ENCODE measurements at places on chromosomes 2 and 18.

GRCh38 chr18:56995579-56996188, 151.2 kb upstream of the BOD1L2 start:
- DNase-seq = no peak

- no peak for DNase-seq
Observed at GRCh38 chr2:52386433-52387030, 1354.6 kb upstream of the NRXN1 start.

GRCh38 chr2:150885236-150885635, 376.4 kb downstream of the RBM43 start:
- no peak for DNase-seq

- no peak for DNase-seq
Observed at GRCh38 chr2:100344433-100344832, 22.1 kb upstream of the LONRF2 start.

DNA sequence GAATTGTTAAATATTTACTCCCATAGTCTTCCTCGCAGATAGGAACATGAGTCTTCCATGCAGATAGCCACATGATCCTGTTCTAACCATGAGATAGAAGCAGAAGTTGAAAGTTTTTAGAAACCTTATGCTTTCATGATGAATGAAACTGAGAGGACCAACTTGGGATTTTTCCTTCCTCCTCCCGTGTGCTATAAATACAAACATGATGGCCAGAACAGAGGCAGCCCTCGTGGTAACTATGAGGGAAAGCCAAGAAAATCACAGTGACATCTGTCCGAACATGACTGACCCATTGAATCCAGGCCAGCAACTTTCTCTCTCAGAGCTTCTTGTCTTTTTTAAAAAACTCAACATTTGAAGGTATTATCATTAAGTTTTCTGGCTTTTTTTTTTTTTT, 78.5 kb downstream of the ACAA2 start:
- DNase-seq = no peak

DNA sequence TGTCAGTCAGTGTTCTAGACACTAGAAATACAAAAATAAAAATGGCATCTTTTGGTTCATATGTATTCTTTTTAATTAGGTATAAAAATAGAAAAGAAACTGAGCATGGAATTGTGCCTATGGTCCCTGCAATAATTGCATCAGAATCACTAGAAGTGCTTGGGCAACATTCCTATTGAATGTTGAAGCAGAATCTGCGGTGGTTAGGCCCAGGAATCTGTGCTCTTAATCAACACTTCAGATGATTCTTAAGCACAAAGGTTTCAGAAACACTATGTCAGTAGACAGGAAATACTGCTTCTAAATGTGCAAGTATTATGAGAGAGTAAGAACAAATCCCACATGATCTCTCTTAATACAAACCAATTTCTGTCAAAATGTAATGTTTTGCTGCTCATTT, 20.3 kb upstream of the RBBP8 start:
- DNase-seq = no peak

GRCh38 chr18:12295389-12296086, 12.5 kb upstream of the TUBB6 start:
- DNase-seq = no peak

DNA sequence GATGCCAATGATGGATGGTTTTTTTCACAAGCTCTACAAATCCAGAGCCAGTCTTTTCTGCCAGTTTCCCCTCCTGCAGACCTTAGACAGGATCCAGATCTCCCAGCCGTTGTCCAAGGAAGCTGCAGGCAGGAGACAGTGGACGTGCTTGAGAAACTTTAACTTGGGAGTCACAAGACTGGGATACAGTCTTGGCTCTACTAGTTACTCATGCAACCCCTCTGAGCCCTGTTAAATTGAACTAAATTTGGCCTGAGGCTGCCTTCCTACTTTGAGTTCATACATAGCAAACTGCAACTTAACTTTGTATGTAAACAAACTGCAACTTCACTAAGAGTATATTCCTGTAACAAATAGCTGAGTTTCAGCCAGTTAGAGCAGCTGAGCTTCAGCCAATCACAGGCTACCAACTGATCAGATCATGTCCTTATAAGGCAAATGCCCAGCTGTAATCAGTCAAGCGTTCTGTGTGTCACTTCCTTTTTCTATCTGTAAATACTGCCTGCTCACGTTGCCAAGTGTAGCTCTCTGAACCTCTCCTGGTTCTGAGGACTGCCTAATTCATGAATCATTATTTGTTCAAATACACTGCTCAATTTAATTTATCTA, 140.9 kb downstream of the CAPN13 start:
- no peak for DNase-seq

- DNase-seq = no peak
Observed at GRCh38 chr2:23273786-23274185, 111.2 kb upstream of the KLHL29 start.

DNA sequence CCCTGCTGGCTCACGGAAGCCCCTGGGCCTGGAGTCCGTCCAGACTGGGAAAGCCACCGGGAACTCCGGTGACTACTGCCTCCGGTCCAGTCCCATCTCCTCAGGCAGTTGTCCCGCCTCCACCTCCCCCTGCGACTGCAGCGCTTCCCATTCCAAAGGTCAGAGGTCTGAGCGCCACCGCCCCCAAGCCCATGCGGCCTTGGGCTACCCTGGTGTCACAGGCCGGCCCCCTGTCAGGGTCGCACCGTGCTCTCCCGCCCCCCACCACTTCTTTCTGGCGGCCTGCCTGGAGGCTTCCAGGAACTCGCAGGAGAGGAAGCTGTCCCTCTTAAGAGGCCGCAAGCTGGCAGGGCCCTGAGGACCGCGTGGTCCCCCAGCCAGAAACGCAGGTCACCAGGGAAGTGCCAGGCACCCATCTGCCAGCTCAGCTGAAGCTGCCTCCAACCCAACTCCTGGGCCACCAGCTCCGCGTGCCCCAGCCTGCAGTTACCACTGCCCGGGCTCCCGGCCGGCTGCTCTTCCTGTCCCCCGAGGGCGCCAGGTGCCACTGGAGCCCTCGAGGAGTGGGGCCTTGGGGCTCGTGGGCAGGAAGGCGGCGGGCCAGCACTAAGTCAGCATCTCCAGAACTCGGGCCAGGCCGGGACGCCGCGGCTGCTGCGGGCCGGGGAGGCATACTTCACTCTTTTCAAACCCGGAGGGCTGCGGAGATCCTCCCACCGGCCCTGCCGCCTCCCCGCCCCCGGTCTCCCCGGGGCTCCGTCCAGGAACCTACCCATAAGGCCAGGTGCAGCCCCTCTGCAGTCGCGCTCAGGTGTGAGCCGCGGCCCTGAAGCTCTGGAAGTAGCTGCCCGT, 83.3 kb upstream of the POMC start:
- DNase-seq = peak; percentile 56

DNA sequence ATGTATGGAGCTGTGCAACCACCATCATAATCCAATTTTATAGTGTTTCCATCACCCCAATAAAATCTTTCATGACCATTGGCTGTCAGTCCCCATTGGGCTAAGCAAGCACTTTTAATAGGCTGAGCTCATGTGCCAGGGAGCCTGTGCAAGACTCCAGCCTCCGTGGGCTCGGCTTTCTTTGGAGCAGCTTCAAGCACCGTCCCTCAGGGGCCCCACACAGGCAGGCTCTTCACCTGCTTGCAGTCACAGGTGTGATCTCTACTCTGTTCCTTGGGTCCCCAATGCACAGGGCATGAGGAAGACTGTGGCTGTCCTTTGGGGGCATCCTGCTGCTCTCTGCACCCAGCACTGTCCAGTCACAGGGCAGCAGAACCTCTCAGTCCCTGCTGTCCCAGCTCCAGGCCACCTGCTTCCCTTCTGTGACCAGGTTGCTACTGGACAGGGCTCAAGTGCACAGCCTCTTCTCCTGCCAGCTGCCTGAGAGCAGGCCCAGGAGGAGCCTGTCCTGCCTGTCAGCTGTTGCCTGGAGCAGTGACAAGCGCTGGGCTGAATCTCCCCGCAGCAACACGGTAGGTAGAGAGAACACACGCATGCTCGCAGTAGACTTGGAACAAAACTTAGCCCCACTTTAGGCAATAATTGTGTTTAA, 40.7 kb upstream of the TMEM131 start:
- no peak for DNase-seq

DNA sequence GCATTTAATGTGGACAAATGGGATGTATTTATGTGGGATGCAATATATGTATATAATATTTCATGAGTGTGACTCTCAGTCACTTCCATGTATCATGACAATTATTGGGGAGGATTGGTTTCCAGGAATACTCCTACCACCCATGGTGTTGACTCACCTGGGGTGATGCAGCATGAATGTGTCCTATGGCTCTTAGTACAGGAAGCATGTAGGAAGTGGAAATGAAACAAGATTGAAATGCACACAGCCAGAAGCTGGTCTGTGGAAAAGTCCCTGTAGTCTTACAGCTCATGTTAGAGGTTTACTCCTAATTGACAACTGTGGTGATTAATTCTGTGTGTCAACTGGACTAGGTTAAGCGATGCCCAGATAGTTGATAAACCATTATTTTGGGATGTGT, 89.3 kb upstream of the HAAO start:
- DNase-seq = no peak

DNA sequence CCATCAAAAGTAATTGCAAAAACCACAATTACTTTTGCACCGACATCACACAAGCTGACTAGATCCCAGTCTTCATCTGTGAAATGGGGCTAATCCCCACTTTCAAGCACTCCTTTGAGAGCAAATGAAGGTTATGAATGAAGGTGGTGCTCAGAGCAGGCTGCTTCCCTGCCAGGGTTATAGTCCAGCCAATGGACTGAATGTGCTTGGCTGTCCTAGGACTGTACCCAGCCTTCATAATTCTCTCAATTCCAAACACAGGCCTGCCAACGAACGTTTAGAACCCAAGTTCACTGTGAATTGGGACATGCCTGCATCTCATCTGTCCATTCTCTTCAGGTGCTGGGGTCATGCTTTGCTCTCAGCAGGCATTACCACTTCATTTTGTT, 27.8 kb upstream of the ICOS start:
- DNase-seq = no peak

DNA sequence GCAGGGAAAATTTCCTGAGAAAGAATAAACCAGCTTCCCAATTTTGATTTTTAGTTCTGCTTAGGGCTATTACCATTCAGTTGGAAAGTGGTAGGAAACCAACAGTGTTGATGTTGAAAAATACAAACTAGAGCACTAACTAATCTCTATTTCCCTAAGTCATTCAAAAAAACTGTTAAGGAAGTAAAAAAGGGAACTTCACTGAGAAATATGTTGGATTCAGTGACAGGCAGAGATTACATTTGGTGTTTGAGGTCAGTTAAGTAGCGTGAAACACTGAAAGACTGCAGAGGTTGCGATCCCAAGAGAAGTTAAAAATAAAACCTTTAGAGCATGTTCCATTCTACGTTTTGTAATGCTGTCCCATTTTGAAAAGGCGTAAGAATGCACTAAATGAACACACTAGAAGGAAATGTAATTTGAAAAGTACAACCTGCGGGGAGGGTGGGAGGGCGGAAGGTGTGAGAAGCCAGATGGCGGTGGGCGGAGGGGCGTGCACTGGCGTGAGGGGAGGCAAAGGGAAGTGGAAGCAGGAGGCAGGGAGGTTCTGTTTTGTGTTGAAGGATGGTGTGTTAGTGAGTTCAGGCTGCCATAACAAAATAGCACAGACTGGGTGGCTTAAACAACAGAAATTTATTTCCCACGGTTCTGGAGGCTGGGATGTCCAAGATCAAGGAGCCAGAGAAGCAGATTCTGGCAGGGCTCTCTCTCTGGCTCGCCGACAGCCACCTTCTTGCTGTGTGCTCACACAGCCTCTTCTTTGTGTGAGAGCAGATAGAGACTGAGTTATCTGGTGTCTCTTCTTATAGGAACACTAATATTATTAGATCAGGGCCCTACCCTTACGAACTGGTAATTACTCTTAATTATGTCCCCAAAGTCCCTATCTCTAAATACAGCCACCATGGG, 94.3 kb upstream of the KCTD1 start:
- no peak for DNase-seq

DNA sequence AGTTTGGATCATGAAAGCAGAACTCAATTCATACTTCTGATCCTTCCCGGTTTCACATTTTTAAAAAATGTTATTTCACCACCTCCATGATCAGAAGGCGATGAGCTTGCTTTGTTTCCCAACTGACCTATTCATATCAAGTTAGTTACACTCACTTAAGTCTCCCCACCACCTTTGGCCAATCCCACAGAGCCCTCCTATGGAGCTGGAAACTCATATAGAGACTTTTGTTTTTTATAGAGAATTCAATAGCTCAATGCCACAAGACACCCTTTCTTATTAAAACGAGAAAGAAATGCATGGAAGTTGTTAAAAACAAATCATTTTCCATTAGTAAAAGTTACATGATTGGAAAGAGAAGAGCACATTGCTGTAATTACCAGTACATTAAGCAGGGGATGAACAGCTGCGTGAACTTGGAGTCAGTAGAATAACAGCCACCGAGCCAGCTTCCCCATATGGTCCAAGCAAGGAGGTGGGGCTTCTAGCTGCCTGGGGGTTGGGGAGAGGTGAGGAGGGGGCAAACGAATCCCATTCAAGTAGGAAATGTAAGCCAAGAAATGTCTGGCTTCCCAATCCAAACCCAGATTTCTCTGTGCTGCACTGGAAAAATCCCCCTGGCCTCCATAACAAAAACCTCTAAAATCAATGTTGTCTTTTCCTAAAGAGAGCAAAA, 614.5 kb downstream of the IRS1 start:
- DNase-seq = no peak

DNA sequence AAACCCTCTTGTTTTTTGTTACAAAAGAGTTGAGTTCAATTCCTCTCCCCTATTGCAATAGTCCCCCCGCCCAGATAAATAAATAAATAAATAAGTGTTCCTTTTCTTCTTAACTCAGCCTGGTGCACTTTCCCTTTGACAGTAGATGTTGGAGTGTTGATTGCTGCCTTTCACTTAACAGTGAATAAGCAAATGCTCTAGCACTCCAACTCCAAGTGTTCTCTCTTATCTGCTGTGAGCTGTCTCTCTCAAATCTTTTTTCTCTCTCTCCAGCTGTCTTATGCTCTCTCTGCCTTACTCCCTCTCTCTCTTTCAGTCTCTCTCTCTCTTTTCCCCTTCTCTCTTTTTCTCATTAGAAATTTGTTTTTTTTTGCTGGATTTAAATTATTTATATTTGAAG, 216.7 kb downstream of the TMX3 start:
- no peak for DNase-seq

DNA sequence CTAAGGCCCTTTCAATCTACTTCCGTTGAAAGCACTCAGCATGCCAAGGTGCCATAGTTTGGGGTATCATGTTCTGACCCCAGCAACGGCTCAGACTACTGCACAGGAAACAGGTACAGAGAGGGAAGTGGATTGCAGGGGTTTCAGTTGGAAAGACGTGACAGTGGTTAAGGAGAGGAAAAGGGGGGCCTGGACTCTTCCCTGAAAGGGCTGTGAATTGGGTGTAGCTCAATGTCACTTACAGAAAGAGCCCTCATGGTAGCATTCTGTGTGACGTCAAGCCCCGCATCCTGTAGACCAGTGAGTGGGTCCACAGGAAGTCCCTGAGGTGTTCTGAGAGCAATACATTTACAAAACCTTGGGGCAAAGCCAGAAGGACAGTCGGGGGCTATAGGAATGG, 121.5 kb upstream of the GYPC start:
- DNase-seq = no peak

DNA sequence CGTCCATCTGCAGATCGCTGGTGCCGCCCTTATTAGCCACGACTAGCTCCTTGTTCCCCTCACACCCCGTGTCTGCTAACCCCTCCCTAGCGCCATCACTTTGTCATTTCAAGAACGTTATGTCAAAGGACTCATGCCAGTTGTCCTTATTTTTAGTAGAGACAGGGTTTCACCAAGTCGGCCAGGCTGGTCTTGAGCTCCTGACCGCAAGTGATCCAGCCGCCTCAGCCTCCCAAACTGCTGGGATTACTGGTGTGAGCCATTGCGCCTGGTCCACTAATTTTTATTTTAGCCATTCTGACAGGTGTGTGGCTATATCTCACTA, 138.9 kb upstream of the HDAC4 start:
- no peak for DNase-seq

GRCh38 chr18:8688216-8688800, 17.0 kb upstream of the MTCL1 start:
- no peak for DNase-seq

All from GM18507 (cell line).